ENCODE measurements at places on chromosomes 1 and 21.
A peak's percentile ranks its signal among the peaks of the same experiment; 100 is the strongest.

DNA sequence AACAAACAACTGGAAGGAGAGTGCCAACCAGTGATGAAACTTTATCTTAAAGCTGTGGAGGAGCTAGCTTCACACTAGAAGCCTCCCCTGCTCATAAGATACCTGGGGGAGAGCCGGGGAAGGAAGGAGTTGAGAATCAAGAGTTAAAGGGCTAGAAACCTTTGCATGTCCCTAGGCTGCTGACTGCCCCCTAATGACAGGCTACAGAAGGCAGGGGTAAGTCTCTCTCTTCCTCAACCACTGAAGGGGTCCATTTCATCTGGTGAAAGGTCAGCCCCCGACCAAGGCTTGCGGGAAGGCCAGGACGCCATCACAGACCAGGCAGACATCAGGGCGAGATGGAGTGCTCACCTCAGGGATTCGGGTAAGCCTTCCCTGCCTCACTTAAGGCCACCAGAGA lies 65.6 kb upstream of the GRHL3 start:
- DNase-seq = no peak

GRCh38 chr1:36351227-36351977 lies 28.0 kb upstream of the EVA1B start:
- no peak for DNase-seq

- DNase-seq = no peak
These were observed 286.9 kb downstream of the KIF26B start for GRCh38 chr1:245441689-245442088.

DNA sequence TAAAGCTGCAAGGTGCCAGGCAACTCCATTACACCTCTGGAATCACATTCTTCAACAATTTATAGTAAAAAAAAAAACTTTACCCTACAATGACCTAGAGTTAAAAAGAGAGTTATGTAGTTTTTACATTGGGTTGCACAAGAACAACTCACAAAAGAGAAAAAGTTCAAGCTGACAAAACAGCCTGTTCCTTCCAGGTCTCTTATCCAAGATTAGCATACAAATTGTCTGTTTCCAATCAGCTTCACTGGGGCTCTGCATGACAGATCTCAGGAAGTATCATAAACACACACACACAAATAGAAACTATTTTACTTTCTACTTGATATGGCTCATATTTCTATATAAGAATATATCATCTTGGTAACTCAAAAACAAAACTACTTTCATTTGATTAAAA lies 154.6 kb downstream of the PCNX2 start:
- no peak for DNase-seq

DNA sequence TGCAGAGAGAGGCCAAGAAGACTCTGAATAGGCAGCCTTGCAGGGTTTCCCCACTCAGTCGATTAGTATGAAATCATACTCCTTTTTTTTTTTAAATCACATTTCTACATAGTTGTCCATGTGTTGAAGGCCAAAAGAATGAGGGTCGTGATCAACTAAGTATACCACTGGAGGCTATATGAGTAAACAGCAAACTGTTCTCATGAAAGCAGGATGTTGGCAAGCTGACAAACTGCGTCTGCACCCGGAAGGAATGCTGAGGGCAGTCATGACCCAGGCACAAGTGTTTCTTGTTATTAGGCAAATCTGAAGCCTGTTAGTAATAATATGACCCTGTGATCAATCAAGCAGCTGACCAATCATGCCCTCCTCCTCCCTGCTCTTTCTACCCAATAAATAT lies 213.2 kb downstream of the USH2A start:
- no peak for DNase-seq

DNA sequence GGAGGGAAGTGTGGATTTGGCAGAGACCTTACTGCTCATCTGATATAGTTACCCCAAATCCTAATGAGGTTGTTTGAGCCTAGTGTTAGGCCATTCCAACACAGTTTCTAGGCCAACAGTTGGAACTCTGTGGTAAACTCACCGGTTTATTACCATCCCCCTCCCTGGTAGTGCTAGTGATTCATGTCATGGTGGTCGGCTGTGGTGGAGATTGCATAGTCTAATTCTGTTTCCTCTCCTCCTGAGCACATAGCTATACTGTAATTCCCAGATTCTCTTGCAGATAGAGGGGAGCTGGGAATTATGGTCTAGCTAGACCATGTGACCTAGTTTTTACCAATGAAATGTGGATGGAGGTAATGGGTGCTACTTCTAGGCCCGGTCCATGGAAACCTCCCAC lies 123.7 kb upstream of the KIF26B start:
- no peak for DNase-seq

GRCh38 chr1:232029315-232029714 lies 402.7 kb downstream of the DISC1 start:
- DNase-seq = no peak

DNA sequence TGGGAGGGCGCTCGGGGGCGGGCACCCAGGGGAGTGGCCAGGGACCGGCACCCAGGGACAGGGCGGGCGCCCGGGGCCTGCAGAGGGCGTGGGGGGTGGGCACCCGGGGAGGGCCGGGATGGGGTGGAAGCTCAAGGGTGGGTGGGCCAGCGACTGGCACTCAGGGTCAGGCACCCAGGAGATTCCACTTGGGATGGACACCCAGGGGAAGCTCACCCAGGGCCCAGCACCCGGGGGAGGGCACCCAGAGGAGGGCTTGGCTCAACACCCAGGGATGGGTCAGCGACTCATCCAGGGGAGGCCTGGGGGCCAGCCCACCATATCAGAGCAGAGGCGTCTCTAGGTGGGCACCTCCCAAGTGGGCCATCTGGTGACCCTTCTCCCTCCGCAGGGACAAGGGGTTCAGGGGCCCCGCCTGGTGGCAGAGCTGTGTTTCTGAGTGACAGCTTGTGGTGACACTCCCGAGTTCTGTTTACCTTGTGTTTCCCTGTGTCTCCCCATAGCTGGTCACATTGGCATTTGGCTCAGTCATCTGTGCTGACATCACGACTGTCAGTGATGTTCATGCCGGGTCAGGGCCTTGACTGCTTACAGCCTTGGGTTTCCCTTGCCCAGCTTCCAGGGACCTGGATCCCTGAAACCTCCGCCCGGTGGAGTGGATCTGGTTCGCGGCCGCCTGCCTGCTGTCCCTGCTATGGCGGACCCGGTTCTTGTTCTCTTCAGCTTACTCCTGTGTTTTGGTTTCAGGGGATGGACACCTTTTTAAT lies 749 bp downstream of the IBA57 start:
- no peak for DNase-seq

DNA sequence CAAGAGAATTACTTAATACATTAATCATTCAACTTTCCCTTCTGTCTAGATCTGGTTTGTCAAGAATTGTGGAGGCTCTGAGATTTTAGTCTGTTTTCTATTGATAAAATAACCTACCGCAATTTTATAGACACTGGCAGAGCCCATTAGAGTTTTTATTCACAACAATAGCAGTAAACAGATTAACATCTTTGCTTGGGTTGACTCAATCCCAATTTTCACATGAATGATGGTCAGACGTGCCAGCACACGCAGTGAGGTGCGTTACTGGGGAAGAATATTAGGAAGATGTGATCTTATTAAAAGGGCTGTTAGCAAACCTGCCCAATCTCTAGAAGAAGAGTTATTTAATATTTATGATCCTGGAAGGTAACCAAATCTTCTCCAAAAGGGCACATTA lies 736.6 kb downstream of the MRPL39 start:
- DNase-seq = no peak

DNA sequence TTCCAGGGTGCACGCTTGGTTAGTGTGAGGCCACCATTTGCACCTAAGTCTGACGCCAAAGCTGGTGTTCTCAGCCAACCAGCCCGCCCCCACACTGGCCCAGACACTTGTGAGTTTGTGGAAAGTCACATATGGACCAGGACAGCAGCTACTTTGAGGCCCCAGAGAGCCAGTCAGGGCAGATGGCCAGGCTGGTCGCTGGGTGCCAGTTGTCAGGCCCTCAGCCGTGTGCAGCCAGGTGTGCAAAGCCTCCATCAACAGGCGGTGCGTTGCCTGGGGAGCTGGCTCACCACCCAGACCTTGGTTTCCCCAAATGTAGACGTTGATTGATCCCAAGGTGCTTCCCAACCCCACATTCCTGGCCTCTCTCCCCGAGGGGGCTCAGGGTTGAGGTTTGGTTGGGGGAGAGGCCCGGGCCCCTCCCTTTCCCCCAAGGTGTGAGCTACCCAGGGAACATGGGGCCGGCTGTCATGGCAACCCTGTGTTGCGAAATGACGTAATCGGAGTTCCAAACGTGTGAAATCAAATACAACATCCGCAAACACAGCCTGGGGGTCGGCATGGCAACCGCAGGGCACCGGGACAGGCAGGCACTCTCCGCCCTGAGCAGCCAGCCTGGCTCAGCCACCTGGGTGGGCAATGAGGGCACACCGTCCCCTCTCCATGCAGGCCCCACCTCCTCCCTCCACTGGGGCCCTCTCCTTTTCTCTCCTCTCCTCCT lies 42.2 kb upstream of the WNT4 start:
- peak; percentile 20 for DNase-seq

GRCh38 chr1:16013220-16013907 lies 4.5 kb downstream of the HSPB7 start:
- DNase-seq = peak; percentile 49

DNA sequence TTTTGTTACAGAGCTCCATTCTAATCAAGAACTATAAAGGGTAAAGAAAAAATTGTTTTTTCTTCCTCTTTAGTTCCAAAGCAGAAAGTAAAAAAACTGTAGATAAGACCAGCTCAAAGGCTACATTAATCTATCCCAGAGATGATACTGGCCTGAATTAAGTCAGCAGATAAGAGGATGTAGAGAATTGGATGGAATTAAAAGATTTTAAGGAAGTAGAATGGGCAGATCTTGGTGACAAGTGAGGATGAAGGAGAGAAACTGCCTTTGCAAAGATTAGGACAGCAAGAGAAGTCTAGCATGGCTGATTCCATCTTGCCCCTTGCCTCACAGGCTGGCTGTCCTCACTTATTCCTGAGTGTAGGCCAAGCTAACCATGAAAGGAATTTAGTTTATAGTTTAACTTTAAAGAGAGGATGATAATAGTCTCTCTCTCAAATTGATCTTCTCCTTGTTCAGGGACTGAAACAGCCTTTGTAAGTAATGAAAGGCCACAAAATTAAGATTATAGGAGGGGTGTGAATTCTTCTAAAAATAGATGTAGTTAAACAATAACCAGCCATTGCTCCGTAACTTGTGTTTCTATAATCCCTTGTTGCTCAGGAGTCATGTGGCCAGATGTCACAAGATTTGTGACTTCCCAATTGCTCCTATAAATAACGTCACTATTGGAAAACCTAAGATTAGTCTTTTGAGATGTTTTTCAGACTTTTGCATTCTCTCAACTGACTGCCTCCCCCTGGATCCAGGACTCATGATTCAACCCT lies 265.0 kb upstream of the USP24 start:
- DNase-seq = no peak

DNA sequence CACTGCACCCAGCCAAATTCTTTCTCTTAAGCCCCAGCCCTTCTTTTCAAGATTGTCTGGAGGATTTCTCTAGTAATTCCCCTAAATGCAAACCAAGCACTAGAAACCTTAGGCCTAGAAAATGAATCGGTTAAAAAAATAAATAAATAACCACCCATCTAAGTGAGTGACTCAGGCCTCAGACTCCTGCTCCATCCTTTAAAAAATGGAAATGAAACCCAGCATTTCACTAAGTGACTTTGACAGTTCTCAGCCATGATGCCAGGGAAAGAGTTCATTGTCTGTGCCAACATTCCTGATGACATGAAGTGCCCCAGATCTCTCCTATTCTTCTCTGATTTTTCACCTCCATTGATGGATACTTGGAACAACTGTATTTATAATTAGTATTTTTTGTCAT lies 415.2 kb upstream of the DAB1 start:
- DNase-seq = no peak

DNA sequence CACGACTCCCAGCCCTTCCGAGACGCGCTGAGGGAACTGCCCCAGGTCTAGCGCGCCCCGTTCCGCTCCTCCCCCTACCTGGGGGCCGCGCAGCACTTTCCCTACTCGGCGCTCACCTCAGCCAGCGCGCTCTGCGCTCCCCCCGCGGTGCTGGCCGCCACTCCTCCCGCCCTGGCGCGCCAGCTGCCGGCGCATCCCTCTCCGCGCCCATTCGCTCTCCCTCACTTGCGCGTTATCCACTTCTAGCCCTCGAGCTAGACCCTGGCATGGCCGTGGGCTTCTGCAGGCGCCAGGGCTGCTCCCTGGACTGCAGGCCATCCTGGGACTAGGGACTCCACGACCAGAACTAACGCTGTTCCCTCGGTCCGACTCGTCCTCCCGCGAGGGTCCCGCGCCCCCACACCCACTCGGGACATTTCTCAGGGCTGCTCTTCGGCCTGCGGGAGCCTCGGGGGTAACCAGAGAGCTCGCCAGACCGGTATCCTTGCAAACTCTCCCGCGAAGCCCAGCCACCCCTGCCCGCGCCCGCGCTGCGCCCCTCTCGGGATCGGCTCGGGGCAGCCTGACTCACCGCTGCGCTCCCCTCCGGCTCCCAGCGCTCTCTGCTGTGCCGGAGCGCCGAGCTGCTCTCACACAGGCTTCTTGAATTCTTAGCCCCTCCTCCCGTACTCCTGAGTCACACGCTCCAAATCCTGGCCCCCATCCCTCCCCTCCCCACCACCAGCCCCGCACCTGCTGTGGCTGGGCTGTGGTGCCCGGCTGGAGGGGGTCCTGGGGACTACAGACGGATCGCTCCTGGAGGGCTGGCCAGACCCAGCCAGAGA lies at the start of gene NGF:
Gene NGF, minus strand, starts transcription at position 617 of the 824 bp plus-strand sequence. CDS start 51,454 bp downstream, outside the sequence.
- DNase-seq = peak; percentile 45

- no peak for DNase-seq
These were observed 19.9 kb downstream of the PRXL2B start for GRCh38 chr1:2606396-2606880.

DNA sequence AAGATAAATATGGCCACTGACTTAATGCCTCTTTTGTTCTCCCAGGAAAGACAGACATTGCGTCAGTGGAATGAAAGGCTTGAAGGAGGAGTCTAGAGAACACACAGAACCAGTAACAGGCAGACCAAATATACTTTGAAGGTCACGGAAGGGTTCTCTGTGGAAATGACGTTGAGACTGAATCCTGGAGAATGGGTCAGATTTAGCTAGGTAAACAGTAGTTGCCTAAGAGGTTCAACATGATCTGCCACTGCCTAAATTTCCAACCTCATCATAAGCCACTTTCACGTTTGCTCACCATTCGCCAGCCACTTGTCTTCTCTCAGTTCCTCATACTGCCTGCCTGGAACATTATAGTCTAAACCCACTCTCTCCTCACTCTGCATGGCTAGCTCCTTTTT lies 20.5 kb downstream of the PLA2G4A start:
- DNase-seq = no peak

GRCh38 chr1:29878501-29878900 lies 642.2 kb downstream of the PTPRU start:
- no peak for DNase-seq

- no peak for DNase-seq
These were observed 18.7 kb downstream of the IL23R start for GRCh38 chr1:67184838-67185421.

GRCh38 chr1:40789661-40790430 lies 6.3 kb downstream of the KCNQ4 start:
- DNase-seq = no peak

- no peak for DNase-seq
These were observed 258.3 kb upstream of the NEGR1 start for GRCh38 chr1:72540674-72541073.

DNA sequence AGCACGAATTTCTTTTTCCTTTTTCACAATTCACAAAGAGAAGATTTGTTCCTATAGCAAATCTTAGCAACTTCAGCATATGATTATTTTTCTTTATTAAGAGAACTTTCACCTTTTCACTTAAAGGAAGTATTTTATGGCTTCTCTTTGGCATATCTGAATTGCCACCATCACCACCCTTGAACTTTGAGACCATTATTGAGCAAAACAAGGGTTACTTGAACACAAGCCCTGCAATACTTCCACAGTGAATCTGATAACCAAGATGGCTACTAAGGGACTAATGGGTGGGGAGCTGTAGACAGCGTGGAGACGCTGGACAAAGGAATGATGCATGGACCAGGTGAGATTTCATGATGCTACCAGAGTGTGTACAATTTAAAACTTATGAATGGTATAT lies 815.0 kb downstream of the LRRIQ3 start:
- no peak for DNase-seq

Measured in progenitor cell of endocrine pancreas (in vitro differentiated cells).